ENCODE measurements at places on chromosomes 4 and X.

- DNase-seq: no peak
Measured at GRCh38 chr4:174241162-174241561, 42.3 kb downstream of the FBXO8 start.

GRCh38 chrX:45191820-45192409 lies 8.8 kb downstream of the DIPK2B start:
- no peak for DNase-seq

- no peak for DNase-seq
Measured at GRCh38 chr4:168731006-168731636, 234.3 kb downstream of the PALLD start.

DNA sequence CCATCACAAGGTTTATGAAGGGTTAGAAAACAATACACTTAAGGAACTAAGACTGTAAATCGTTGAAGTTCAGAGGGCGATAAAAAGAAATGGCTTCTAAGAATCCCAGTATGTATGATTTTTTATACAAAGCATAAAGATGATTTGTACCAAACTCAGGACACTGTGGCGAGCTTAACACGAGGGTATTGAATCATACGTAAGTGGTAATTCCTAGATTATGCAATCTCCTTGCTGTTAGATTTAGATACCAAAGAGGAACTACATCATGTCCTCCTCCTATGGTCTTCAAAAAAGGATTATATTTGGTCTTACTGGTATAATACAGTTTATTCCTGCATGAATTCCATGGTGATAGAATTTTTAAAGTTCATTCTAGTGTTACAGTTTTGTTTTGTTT lies 23.9 kb downstream of the NFKB1 start:
- no peak for DNase-seq

GRCh38 chr4:185322803-185323202 lies 72.9 kb downstream of the LRP2BP start:
- no peak for DNase-seq
